ENCODE measurements at places on chromosomes 4 and X. TPM values are rescaled to one million over a fixed set of nuclear protein-coding genes. Genes with fewer than 3 reads are reported as not detected.

DNA sequence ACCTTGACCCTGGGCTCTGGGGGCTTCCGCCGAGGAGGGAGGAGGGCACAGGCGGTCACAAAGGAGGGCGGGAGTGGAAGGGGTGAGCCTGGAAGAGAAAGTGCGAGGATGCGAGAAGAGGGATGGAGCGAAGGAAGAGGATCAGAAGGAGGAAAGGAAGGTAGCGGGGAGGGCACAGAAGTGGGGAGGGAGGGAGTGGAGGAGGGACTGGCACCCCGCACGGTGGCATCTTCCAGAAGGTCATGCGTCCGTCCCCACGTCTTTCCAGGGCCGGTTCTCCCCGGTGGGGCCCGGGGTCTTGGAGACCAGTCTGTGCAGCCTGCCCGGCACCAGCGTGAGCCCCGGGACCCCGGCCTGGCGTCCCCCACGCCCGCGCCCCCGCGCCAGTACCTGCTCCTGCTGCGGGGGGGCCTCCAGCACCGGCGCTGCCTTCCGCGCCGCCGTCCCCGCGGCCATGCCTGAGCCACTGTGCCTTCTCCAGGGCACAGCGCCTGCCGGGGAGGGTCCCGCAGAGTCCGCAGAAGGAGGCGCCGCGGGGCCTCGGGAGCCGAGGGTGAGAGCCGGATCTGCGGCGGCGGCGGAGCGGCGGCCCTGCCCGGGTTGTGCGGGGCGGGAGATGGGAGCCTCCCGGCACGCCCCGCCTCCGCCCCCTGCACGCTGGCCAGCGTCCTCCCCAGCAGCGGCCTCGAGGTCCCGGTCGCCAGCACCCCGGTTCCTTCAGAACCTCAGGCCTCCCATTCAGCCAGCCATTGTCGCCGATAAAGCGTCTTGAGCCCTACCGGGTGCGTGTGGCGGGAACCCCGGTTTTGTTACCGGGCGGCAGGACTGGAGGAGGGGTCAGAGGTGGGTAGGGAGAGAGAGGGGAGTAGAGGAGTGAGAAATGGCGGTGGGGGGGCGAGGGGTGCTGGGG, at the start of gene RNF175:
Gene RNF175, minus strand, starts transcription at position 618 of the 910 bp plus-strand sequence. Its CDS starts 162 bp downstream, at position 456.
- no peak for DNase-seq

GRCh38 chr4:174592985-174593335, 70.7 kb upstream of the HPGD start:
- peak; percentile 57 for DNase-seq

DNA sequence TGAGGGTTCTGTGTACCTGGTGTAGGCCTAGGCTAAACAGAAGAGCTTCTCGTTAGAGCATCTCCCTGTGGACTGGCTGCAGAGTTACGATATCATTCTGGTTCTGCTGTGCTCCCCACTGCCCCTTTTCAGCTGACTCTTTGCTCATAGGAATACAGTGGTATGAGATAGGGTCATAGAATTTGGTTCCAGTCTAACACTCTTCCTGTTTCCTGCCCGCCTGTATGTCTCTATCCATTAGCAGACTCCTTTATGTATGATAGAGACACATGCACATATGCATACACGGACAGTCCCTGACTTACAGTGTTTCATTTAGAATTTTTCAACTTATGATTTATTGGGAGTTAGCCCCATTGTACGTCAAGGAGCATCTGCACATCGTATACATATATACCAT, 15.3 kb downstream of the RNF4 start:
- no peak for DNase-seq

- DNase-seq = no peak
Measured at GRCh38 chrX:153412746-153413720, 1.8 kb downstream of the ZFP92 start.

SLC10A4 gene
- total RNA-seq = 0.13 TPM

- DNase-seq = no peak
Measured at GRCh38 chrX:118867251-118867650, 43.6 kb downstream of the ZCCHC12 start.

DNA sequence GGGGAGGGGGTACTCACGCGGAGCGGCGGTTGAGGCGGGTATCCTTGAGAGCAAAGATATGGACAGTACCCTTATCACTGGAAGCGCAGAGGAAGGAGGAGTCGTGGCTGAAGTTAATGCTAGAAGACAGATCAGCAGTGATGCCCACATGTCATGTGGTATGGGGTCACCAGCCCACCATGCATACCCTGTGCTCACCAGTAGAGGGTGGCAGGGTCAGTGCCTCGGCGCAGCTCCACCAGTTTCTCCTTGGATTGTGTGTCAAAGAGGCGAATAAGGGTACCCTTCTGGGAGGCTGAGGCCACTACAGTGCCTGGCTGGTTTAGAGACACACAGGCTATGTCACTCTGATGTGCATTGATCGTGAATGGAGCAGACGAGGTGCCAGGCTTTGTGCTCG, 1.5 kb upstream of the PRAF2 start:
- DNase-seq = no peak

DNA sequence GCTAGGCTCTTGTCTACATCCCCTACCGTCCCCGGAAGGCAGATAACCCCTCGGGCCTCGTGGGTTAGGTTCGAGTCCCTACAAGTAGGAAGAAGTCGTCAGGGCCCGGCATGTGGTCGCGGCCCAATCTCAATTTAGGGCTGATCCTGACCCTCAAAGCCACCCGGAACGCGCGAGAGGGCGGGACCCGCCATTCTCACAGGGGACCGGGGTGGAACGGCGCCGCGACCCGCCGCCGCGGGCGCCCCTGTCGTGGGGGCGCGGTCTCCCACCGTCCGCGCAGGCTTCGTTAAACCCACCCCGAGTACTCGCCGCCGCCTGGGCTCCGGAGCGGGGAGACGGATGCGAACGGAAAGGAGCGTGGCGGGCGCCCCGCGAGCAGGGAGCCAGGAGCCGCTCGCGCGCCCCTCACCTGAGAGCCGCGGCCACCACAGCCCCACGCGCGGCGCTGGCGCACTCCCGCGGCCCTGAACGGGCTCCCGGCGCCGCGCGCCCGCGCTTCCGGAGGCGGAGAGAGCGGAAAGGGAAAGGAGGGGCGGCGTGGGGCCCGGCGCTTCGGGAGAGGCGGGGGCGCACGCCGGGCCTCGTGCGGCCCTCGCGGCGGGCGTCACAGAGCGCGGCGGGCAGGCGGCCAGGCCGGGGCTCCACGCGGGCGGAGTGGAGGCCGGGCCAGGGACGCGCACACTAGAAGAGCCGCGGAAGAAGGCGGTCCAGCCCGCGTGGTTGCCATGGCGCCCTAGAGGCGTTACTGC, at the start of gene CFAP97:
Gene CFAP97, minus strand, starts transcription at position 515 of the 752 bp plus-strand sequence. CDS start 12,804 bp downstream, outside the sequence.
- peak; percentile 63 for DNase-seq

DNA sequence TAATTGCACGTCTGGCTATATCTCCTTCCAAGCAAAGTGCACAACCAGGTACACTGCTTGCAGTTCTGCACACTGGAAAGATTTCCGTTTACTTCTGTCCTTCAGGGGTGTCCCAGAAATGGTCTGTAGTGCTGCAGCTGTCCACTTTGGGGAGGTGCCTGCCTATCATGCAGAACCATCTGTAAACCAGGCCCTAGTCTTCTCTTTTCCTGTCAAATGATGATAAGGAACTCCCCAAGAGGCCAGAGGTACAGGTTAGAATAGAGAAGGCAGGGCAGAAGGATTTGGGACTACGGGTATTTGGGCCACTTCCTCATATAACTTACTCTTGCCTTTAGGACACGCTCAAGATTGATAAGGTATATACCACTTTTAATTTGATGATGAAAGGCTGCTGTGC, 746.9 kb downstream of the FAT4 start:
- no peak for DNase-seq

DNA sequence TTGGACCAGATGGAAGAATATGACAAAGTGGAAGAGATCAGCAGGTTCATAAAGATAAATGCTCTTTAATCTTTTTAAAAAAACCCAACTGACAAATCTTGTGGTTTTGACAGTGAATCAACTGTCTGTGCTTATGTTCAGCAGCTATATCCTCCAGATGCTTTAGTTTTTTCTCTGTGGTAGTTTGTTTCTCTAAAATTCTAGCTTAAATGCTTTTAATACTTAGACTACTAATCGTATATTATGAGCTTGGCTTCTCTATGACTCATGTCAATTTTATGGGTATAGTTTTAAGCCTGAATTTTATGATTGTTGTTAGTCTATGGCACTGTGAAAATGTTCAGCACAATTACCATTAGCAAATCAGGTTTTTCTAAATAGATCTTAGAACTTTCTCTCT, 12.9 kb downstream of the HHIP start:
- DNase-seq = no peak

P2RY10 gene
- total RNA-seq = not detected
